ENCODE measurements at places on chromosomes 1 and 21.

DNA sequence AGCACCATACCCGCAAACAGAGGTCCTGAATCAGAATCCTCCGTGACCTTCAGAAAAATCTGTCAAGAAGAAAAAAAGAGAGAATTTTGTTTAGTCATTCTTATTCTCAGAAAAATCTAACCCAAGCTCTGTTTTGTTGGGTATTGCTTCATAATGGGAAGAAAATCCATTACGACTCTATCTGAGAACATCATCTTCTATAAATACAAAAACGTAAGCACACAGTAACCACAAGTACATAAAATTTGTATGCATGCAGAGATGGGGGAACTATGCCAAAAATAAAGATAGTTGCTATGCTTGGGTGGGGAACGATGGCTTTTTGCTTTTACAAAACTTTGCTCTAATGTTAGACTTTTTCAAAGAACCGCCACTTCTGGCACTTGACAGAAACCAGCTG is 84.2 kb downstream of the ABCA4 start:
- peaks cover 10% of the 10 kb centered on the region for H3K4me1 ChIP-seq
- no peak overlapping the region for H3K4me3 ChIP-seq
- no peak overlapping the region for H3K27ac ChIP-seq
- peaks cover 40% of the 10 kb centered on the region for H3K27me3 ChIP-seq
- DNase-seq: no peak

- H3K4me1 ChIP-seq: no peaks in the 10 kb centered on the region
- H3K27ac ChIP-seq: no peak overlapping the region
- H3K36me3 ChIP-seq: no peaks in the 10 kb centered on the region
- H3K27me3 ChIP-seq: no peaks in the 10 kb centered on the region
- H3K4me3 ChIP-seq: no peak overlapping the region
Observed at GRCh38 chr1:219478811-219479210, 134.1 kb downstream of the ZC3H11B start.

GRCh38 chr1:238438311-238439270 is 547.9 kb upstream of the ZP4 start:
- H3K4me1 ChIP-seq: no peaks in the 10 kb centered on the region
- no peak overlapping the region for H3K27ac ChIP-seq
- no peaks in the 10 kb centered on the region for H3K36me3 ChIP-seq
- no peaks in the 10 kb centered on the region for H3K27me3 ChIP-seq
- no peak overlapping the region for H3K4me3 ChIP-seq
- DNase-seq: no peak

DNA sequence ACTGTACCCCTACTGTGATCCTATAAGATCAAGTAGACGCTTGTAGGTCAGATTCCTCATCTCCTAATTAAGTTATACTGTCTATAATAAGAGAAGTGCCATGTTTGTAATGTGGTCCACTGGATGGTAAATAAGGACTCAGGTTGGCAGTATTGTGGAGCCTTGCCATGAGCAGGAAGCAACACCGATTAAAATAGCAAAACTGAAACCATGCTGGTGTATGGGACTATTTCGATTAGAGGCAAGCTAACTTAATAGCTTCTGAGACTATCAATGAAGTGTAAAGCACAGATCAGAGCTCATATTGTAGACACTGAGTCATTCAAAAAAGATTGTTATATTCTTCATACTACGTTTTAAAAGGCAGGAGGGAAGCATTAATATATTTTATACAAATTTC is 348.8 kb downstream of the HHAT start:
- H3K4me3 ChIP-seq: no peak overlapping the region
- no peaks in the 10 kb centered on the region for H3K36me3 ChIP-seq
- DNase-seq: no peak
- H3K27me3 ChIP-seq: no peaks in the 10 kb centered on the region
- H3K27ac ChIP-seq: no peak overlapping the region

GRCh38 chr1:230788561-230789275 is 41.5 kb downstream of the CAPN9 start:
- H3K4me1 ChIP-seq: no peaks in the 10 kb centered on the region
- peaks cover 12% of the 10 kb centered on the region for H3K27me3 ChIP-seq
- H3K4me3 ChIP-seq: no peak overlapping the region

DNA sequence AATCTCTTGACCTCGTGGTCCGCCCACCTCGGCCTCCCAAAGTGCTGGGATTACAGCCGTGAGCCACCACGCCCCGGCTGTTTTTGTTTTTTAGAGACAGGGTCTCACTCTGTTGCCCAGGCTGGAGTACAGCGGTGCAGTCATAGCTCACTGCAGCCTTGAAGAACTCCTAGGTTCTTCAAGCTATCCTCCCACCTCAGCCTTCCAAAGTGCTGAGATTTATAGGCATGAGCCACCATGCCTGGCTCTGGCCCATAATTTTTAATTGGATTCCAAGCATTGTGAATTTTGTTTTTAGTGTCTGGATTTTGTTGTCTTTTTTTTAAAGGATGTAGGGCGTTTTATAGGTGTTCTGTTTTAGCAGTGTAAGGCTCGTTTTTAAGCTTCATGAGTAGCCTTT is 28.6 kb upstream of the TXLNA start:
- H3K27ac ChIP-seq: no peak overlapping the region
- peaks cover 52% of the 10 kb centered on the region for H3K36me3 ChIP-seq
- DNase-seq: no peak
- no peak overlapping the region for H3K4me3 ChIP-seq
- H3K4me1 ChIP-seq: peaks cover 23% of the 10 kb centered on the region

Data from activated T-cell treated with anti-CD3 and anti-CD28 coated beads, Interleukin-2, amount 50 U/mL, for 24 hours (primary cell).